Activated gamma-delta T cell treated with anti-CD3 and anti-CD28 coated beads, Interleukin-2, amount 50 U/mL, for 16 hours (primary cell): ENCODE measurements at places on chromosomes 2 and 18.

DNA sequence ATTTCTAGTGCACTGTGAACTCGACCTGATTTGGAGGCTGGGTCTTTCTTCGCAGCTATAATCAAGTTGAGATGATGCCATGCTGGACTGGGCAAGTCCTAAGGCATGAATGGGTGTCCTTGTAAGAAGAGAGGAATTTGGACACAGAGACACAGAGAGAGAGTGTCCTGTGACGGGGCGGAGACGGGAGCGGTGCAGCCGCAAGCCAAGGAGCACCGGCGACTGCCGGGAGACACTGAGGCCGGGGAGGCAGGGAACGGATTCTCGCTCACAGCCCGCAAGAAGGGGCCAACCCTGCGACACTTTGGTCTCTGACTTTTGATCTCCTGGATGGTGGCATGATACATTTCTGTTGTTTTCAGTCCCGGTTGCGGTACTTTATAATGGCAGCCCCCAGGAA is 22.4 kb upstream of the MBP start:
- DNase-seq = no peak

DNA sequence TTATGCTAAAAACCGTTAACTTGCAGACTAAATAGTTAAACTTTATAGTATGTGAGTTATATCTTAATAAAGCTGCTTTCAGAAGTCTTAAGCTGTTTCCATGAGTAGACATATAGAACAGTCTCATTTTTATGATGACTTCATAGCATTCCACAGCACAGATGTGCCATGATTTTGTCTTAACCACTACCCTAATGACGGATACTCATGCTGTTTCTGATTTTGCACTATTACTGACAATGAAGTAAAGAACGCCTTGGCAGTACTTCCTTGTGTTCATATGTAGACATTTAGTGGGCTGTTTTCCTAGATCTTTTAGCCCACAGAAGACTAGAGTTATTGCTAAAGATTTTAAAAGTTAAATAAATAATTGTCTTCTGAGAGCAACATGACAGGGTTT is 175.6 kb upstream of the RAB6C start:
- DNase-seq = no peak

DNA sequence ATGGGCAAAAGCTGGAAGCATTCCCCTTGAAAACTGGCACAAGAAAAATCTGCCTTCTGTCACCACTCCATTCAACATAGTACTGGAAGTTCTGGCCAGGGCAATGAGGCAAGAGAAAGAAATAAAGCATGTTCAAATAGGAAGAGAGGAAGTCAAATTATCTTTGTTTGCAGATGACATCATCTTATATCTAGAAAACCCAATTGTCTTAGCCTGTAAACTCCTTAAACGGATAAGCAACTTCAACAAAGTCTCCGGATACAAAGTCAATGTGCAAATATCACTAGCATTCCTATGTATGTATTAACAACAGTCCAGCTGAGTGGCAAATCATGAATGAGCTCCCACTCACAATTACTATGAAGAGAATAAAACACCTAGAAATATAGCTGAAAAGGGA is 1579.3 kb downstream of the SUCLG1 start:
- DNase-seq = no peak

DNA sequence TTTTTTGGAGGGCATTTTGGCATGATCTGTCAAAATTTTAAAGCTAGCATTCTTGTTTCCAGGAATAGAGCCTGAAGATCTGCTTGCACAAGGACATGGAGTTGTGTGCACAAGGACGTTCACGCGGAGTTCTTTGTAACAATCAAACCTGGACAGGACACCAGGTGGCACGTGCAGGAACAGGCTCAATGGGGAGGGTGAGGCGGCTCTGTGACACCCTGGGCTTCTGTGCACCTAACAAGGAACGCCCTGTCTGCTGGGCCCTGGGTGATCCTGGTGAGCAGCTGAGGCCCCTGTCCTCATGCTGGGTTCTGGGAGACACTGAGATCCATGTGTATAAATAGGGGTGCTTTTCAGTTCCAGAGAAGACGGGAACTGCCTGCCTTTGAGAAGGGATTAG is 93.1 kb upstream of the PXDN start:
- DNase-seq = no peak

DNA sequence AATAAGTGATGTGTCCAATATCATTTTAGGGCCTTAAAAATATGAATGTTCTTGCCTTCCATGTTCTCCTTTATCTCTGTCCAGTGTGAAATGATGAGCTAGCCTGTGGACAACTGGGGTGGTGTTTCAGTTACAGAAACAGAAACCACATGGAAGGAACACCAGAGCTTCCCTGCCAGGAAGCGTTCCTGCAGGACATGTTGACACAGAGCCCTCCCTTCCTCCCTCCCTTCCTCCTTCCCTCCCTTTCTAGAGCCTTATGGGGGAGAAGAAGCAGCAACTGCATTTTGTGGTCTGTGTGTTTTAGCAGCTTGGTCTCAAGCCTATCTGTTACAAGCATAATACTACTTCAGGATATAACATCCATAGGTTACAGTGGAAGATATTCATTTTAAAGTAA is 539.7 kb upstream of the NETO1 start:
- no peak for DNase-seq

DNA sequence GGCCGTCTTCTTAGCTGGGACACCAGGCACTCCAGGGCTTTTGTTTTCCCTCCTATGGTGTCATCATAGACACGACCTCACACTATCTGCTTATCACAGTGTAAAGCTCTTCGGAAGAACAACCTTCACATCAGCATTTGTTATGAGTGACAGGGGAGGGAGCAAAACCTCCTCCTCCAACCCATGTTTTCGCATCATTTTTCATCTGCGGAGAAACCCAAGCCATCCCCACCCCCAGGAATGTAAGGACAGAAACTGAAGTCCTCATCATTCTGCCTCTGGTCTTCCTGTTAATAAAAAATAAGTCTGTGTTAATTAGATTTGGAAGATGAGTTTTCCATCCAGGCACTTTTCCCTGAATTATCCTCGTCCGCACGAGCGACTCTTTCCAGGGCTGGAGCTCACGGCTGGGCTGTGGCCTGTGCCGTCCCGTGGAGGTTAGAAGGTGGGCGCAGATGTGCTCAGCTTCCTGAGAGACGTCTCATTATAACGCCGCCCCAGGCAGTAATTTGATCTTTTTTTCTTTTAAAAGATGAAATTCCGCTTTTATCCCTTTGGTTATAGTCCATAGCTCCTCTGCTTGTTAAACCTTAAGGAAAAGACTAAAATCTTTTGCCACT is 101.6 kb upstream of the TMEM18 start:
- no peak for DNase-seq

DNA sequence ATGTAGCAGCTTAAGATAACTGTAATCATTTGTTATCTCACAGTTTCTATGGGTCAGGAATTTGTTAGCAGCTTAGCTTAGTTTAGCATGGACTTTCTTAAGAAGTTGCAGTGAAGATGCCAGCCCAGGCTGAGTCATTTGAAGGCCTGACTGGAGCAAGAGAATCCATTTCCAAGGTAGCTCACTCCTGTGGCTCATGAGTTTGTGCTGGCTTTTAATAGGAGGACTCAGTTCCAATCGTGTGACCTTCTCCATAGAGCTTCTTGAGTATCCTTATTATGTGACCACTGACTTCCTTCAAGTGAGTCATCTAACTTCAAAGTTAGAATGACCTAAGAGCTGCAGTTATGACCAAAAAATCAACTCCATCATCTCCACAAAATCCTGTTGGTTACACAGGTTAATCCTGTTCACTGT is 1.4 kb downstream of the GPATCH11 start:
- DNase-seq = no peak

GRCh38 chr2:60780721-60781120 is 24.7 kb downstream of the PAPOLG start:
- no peak for DNase-seq

GRCh38 chr2:69177063-69177771 is 164.2 kb downstream of the ANTXR1 start:
- no peak for DNase-seq

DNA sequence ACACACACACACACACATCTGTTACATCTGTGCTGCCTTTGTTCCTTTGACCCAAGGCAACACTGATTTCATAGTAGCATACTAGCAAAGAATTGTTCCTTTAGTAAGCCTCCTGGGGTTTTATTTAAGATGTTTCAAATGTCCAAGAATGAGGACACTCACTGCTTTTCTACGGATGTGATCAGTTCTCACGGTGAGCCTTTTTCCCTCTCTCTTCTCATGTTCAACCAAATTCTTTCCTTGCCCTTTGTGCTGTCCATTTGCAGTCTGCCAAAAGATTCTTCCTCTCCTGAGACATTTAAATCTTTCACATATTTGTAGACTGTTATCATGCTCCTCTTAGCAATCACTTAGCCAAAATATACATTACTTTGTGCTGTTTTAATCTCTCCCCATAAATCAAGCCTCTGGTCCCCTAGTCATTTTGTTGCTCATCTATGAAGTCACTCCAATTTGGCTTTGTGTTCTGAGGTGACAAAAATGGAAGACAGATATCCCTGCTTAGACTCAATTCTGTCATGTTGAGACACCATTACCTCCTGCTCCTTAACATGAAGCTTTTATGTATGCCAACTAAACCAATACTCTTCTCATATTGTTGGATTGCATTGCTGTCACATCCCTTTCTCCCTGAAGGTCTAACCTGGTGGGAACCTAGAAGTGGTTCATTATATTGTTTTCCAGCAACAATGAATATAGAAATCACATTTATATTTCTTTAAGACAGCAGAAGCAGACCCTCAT is 1605.3 kb upstream of the ACVR2A start:
- DNase-seq = no peak

DNA sequence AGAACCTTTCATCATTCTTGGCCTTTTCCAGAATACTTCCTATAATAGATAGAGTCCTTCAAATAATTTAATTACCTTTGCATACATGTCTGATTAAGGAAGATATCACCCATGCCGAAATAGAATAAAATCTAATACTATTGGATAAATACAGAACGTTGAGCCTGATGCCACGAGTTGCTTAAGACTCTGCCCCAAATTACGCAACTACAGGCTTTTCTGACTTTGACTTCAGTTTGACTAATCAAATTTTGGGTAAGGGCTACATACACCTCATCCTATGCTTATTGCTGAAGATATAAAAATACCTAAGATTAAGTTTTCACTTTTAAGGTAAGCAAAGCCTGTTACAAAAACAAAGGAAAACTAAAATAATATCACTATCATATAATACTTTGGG is 1065.1 kb upstream of the NRXN1 start:
- DNase-seq = no peak

DNA sequence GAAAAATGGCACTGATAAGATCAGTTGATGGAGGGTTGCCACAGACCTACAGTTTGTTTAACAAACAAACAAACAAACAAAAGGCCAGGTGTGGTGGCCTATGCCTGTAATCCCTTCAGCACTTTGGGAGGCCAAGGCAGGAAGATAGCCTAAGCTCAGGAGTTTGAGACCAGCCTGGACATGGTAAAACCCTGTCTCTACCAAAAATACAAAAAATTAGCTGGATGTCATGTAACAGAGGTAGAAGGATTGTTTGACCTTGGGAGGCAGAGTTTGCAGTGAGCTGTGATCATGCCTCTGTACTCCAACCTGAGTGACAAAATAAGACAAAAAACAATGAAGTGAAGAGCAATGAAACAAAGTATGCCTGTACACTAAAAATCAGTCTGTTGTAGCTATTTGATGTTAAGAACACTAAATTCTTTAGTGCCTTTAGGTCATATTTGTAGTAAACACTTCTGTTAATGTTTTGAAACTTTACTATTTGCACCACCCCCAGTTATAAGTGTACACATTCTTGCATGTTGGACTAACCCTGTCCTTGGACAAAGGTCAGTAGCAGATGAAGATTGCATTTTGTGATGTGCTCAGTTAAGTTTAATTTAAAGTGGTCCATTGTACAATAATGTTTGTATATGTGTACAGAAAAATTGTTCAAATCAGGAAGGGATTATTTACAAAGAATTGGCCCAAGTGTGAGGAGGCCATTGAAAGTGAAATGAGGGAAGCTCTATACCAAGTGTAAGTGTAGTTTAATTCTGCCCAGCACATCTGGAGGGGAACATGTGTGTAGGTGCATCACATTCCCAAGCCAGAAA is 73.9 kb downstream of the KYNU start:
- no peak for DNase-seq

DNA sequence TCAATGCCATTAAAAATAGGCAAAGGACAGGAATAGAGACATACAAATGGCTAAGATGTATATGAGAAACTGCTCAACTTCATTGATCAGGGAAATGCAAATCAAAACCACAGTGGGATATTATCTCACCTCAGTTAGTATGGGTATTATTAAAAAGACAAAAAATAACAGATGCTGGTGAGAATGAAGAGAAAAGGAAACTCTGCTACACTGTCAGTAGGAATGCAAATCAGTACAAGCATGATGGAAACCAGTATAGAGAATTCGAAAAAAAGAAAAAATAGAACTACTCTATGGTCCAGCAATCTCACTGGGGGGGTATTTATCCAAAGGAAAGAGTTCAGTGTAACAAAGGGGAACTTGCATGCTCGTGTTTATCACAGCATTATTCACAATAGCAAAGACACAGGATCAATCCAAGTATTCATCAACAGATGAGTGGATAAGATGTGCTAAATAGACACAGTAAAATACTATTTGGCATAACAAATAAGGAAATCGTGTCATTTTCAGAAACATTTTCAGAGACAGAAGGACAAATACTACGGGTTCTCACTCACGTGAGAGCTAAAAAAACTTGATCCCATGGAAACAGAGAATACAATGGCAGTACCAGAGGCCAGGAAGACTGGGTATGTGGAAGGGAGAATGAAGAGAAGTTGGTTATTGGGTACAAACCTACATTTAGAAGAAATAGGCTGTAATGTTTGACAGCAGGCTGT is 60.6 kb downstream of the CCDC74A start:
- no peak for DNase-seq

- no peak for DNase-seq
These were observed 164.1 kb upstream of the CCDC68 start for GRCh38 chr18:55123361-55123760.

DNA sequence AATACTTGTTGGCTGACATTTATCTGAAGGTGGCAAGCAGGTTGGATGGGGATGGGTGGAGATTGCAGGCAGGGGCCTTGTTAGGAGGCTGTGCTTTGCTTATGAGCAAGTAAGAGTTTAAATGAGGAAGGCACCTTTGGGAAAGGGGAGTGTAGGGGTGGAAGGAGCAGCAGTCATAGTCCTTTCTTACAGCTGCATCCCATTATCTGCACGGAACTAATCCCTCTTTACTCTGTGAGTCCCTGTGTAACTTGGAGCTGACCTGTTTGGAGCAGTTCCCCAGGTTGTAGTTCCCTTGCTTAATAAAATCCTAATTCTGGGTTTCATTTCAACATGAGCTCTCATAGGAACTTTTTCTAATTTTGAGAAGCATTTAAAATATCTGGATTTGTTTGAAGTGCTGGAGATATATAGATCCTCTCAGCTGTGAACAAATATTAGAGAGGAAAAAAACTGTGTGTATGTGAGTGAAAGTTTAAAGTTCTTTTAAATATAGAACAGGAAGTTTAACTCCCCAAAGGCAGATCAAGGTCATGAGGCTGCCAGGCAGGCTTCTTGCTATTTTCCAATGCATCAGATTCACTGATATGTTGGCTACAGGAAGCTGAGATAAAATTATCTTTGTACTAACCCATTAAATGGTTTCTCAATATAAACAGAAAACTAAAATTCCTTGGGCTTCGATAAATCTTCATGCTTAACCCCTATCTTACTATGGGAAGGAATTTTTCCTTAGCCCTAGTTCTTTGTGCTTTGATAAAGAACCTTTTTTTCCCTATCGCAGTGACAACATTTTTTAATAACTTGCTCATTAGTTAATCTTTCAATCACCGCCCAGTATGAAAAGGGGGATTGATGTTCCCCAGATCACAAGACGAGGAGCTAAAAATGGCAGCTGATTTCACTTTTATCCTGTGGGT is 104.6 kb upstream of the EML6 start:
- DNase-seq = no peak

- DNase-seq = no peak
These were observed 13.9 kb downstream of the BMP10 start for GRCh38 chr2:68857202-68857845.
